CD4-positive, CD25-positive, alpha-beta regulatory T cell (primary cell): ENCODE measurements at places on chromosomes 2 and 18. TPM values are rescaled to one million over a fixed set of nuclear protein-coding genes. Genes with fewer than 3 reads are reported as not detected.

DNA sequence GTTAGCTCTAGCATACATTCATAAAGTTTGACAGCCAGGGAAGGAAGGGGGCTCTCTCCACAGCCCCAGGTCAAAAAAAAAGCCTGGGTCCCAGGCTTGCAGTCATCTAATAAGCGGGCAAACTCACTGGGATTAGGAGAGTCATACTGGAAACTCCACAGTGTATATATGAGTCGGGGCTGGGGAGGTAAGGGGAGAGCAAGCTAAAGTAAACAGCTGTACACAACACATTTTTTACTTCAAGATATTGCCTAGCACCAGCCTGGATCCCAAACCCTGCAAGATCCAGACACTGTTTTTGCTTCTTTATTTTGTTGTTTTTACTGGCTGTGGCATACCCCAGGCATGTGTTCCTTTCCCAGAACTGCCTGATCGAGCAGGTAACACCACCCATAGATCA lies 291.3 kb upstream of the TANK start:
- no peak overlapping the region for H3K4me3 ChIP-seq
- no peak for DNase-seq
- no peaks in the 10 kb centered on the region for H3K27me3 ChIP-seq

GRCh38 chr2:226429476-226429875 lies 370.1 kb downstream of the IRS1 start:
- no peak for DNase-seq
- no peaks in the 10 kb centered on the region for H3K36me3 ChIP-seq
- H3K4me1 ChIP-seq, result no peaks in the 10 kb centered on the region

DNA sequence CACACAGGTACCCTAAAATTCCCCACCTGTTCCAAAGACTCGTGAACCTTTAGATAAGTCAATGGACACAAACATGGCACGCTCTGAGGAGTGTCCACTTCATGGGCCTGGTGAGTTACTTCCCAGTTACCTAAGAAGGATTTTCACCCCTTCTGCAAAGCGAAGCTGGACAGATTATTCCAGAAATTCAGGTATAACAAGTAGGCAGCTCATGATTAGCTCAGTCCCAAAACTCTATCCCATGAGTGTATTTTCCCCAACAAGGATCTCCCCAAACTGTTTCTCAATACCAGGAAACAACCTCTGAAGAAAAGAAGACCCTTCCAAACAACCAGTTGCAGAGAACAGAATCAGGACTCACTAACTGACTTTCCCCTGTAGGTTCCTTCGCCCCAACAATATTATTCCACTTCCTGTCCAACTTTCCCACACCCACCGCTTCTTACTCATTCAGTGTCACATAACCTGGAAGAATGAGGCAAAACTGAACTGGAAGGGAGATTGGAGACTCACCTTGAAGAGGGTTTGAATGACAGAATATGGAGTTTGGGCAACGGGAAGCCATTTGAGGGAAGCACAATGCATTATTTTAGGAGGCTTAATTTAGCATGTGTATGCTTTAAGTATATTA lies 120.1 kb downstream of the ANTXR1 start:
- no peak for DNase-seq
- no peak overlapping the region for H3K4me3 ChIP-seq
- no peaks in the 10 kb centered on the region for H3K4me1 ChIP-seq
- H3K27ac ChIP-seq, result no peak overlapping the region
- no peaks in the 10 kb centered on the region for H3K36me3 ChIP-seq

The HES6 gene
- polyA plus RNA-seq, result 2.1 TPM
